ENCODE measurements at places on chromosomes 2 and 18.

- DNase-seq: no peak
Measured at GRCh38 chr2:26471766-26472706, 5.9 kb downstream of the OTOF start.

- no peak for DNase-seq
Measured at GRCh38 chr2:133908171-133908570, 339.9 kb upstream of the NCKAP5 start.

DNA sequence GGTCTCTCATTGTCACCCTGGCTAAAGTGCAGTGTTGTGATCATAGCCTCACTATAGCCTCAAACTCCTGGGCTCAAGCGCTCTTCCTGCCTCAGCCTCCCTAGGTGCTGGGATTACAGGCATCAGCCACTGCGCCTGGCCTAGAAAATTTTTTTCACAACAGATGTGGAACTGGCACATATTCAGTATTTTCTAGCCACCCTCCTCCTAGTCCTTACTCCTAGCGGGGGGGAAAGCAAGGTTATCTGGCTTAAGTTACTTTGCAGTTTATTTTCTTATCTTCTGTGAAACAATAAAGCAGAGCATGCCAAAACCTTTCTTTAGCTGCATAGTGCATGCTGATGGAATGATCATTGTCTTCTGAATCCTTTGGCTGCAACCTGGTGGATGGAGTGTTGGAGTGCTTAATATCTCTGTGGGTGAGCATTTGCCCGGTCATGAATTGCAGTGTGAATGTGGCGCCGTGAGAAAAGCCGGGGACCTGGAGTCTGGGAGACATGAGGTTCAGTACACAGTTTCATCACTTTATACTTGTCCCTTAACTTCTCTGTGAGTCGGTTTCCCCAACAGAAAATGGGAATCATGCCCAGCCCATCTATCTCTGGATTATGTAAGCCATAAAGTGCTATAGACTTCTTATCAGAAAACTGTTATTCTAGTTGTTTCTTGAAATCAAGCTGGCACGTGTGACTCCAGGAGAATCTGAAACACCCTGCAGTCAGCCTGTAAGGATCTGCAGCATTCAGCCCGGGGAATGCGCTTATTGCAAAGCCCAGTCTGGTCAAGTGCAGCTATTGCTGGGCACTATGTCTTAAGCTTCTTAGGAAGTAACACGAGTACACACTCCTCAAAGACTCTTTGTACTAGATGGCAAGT is 38.2 kb upstream of the MAP3K20 start:
- DNase-seq: no peak

DNA sequence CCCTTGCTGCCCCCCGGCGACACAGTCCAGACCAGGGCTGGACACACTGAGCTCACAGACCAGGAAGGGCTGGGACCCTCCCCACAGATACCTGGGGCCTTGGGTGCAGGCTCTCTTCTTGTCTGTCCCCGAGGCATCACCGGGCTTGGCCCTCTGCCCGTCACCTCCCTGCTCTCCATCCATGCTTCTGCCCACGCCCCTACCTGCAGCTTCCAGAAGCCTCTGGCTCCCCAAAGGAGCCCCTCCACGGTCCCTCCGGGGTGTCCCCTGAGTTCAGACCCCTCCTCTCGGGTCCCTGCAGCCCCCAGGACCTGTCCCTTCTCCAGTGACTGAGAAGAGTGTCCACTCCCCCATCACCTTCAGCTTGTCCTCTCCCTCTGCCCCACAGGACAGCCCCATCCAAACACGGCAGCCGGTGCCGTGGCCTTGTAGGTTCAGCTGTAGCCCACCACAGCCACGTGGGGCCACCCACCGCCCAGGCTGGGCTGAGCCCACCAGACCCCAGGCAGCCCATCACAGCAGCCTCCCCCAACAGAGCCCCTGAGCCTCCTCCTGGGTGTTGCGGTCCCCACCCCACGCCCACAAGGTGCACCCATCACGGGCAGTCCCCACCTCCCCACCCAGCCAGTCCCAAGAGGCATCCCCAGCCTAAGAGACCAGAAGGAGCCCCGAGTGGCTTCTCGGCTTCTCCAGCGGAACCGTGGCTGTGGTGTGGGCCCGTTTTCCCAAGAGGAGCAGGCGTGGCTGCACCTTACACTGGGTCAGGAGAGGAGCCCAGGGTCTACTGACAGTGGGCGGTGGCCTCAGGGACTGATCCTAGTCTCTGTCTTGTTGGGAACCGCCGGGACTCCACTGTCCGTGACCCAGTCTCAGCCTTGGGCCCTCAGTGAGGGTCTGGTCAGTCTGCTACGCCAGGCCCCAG is 53.1 kb downstream of the RAMP1 start:
- DNase-seq: no peak

DNA sequence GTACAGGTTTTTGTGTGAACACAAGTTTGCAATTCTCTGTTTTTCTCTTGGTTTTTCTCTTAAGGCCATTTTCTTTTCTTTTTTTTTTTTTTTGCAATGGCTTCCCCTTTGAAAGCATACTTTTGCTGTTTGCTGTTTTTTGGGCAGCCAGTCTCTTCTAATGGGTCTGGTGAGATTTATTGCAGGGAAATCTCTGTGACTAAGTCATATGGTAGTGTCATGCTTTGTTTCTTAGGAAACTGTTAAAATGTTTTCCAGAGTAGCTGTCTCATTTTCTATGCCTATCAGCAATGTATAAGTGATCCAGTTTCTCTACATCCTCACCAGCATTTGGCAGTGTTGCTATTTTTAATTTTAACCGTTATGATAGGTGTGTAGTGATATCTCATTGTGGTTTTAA is 27.9 kb upstream of the CDCA7 start:
- no peak for DNase-seq

DNA sequence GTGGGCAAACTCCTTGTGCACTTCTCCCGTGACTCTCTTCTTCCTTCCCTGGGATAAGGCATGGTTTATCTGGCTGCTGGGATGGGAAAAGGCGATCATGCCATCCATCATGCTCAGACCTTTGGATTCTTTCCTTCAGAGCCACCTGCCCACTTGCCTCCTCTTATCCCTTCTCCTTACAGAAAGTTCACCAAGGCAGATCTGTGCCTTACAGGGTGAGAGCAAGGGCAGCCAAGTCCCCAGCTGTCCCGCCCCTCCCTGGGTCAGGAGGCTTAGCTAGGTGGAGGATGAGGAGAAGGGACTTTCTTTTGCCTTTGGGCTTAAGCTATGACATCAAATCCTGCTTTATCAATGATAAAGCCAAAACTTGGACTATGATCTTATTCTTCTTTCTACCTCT is 47.6 kb downstream of the KCNE4 start:
- no peak for DNase-seq

GRCh38 chr2:12731701-12732280 is 15.1 kb downstream of the TRIB2 start:
- DNase-seq: no peak

Measured in GM13976 (cell line).